ENCODE measurements at places on chromosomes 11 and 22.

- peak; percentile 98 for DNase-seq
These were observed 4.8 kb upstream of the ELFN2 start for GRCh38 chr22:37431801-37432707.

GRCh38 chr11:33325451-33325850 lies 68.3 kb downstream of the HIPK3 start:
- DNase-seq: no peak

GRCh38 chr22:27540656-27541396 lies 260.7 kb downstream of the MN1 start:
- no peak for DNase-seq

DNA sequence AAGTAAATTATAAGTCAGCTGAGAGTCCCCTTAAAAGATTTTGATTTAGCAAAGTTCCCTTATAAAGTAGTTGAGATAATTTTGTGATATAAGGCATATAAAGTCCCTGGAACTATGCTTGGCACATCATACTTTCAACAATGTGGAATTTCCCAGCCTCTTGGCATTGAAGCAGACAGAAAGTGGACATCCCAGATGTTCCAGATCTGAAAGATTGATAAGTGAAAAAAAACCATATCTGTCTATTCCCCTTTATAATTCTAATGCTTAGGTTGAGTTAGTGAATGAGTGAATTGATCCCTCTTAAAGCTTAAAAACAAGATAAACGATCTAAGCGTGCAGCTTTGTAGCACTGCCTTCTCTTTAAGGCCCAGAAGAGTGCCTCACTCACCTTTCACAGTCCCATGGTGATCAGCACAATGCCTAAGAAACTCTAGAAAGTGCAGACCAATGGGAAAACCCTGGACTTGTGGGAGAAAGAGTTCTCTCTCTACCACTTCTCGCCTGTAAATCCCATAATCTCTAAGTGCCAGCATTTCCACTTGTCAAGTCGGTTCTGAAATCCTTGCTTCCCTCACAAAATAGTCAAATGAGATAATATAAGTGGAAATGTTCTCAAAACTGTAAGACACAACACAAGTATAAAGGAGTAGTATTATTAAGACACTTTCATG lies 17.8 kb downstream of the FIBIN start:
- DNase-seq: no peak

DNA sequence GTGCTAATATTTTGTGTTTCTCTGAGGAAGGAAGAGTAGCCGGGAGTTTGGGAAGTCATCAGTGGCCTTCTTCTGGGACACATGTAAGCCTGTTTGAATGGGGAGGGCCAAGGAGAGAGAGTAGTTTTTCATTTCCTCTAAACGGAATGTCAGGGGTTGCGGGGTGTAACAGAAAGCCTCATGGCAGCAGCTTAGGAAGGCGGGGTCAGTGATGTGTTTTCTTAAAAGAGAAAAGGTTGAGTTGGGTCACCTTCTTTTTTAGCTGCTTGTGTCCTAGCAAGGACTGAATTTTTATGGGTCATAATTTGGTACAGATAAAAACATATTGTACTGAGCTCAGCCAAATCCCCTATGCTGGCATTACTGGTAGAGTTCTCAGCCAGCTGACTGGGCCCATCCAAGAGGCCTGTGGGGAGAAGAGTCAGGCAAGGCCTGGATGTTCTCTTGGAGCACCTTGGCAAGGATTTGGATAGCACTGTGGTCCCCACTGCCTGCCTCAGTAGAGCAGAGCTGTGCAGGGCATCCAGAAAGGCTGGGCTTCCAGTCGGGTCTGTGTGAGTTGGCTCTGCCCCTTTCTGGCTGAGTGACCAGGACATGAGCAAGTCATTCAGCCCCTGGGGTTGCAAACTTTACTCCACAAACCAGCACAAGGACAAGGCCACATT lies 29.4 kb upstream of the NAV2 start:
- DNase-seq: peak; percentile 37

GRCh38 chr22:24523873-24524272 lies 28.7 kb downstream of the UPB1 start:
- DNase-seq: peak; percentile 87

GRCh38 chr22:48171271-48171691 lies 1408.8 kb downstream of the TBC1D22A start:
- no peak for DNase-seq
